B cell (primary cell): ENCODE measurements at places on chromosomes 6 and 20. TPM values are rescaled to one million over a fixed set of nuclear protein-coding genes. Genes with fewer than 3 reads are reported as not detected.

The DLK2 gene
- 0.20 and 0.34 TPM in 2 replicates for polyA plus RNA-seq

The C6orf163 gene
- 0.57 and 1.1 TPM in 2 replicates for polyA plus RNA-seq

The CNKSR3 gene
- not detected in 2 replicates for polyA plus RNA-seq

The RGS17 gene
- not detected in 2 replicates for polyA plus RNA-seq

The PSORS1C2 gene
- not detected in 2 replicates for polyA plus RNA-seq

The C20orf144 gene
- 0.14 and 0.27 TPM in 2 replicates for polyA plus RNA-seq
